NCI-H2171 treated with DMSO at 0.1 percent for 48 hours (cell line): ENCODE measurements at places on chromosomes 3 and 15.

DNA sequence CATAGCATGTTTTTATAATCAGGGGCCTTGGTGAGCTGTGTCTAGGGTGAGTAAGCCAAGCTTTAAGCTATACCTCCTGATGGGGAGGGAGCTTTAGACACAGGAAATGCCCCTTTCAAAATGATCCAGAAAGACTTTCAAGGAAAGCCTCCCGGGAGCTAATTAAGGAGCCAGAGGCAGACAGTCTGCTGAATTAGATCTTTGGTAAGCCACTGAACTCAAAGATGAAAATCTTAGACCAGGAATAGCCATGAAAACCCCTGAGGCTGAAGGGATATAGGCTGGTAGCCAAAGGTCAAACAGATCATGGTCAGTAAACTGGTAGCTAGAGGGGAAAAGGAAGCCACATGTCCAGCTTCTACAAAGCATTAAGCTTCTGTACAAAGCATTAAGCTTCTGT is 42.7 kb upstream of the GAP43 start:
- peak; percentile 24 for DNase-seq

GRCh38 chr15:92941668-92942067 is 41.5 kb downstream of the CHD2 start:
- DNase-seq = no peak

- peak; percentile 57 for DNase-seq
These were observed 39.0 kb downstream of the SIDT1 start for GRCh38 chr3:113571360-113571759.

DNA sequence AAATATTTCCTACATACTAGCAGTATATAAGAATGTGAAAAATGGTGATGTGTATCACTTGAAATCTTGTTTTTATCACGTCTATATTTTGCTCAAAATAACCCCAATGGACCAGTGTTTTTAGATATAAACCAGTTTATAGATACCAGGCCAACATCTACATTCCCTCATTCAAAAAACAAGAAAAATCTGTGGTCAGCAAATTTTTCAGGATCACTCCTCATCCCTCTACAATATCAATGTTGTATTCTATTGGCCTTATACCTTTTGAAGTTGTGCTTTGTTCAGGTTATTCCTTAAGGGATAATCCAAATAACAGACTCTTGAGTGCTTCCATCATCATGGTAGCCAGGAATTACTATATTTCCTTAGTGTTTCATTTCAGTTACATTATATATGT is 332.9 kb upstream of the ARRDC4 start:
- no peak for DNase-seq

DNA sequence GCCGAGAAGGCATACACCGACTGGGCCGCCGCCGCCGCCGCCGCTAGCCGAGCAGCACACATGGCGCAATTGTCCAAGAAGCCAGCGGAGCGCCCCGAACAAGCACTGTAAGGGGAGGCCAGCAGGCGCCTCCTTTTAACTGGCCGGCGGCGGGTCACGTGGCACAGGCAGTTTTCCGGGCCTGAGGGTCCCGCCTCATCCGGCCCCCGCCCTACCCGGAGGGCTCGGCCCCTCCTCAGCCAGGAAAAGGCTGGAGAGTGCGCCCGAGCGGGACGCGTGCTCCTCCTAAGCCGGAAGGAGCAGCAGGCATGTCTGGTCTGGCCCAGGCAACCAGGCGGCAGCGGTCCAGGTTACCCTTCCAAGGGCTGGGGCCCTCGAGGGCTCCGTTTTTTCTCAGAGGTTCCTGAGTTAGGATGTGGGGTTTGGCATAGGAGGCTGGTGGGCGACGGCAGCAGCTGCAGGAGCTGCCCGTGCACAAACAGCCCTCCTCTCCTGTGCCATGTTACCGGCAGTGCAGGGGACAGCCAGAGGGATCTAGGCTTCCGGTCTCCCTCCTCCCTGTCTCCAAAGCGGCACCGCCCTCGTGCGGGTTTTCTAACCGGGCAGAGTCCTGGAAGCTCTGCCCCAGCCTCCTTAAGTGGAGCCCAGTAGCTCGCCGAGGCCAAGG is at the start of gene GPX1:
Gene GPX1, minus strand, starts transcription at position 137 of the 667 bp plus-strand sequence. Its CDS starts 75 bp downstream, at position 62.
- DNase-seq = peak; percentile 85

DNA sequence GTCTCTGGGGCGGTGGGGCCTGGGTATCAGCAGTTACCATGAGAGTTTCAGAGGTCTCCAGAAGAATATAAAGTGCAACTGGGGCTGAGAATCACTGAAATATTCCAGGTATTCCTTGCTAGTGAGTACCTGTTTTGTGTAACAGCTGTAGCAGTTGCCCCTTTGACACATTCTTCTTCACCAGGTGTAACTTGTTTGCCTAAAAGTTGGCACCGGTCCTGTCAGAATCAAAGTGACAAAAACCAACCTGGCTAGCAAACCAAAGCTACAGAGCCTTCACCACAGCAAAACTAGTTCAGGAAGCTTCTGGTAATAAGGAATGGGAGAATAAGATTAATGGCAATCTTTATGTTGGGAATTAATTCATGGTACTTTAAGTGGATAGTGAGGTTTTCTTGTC is 296.0 kb downstream of the NAALADL2 start:
- DNase-seq = no peak

GRCh38 chr15:67761343-67761742 is 64.0 kb upstream of the SKOR1 start:
- peak; percentile 29 for DNase-seq

GRCh38 chr15:76114561-76114960 is 54.8 kb downstream of the TMEM266 start:
- DNase-seq = no peak
